ENCODE measurements at places on chromosomes 7 and 10.

DNA sequence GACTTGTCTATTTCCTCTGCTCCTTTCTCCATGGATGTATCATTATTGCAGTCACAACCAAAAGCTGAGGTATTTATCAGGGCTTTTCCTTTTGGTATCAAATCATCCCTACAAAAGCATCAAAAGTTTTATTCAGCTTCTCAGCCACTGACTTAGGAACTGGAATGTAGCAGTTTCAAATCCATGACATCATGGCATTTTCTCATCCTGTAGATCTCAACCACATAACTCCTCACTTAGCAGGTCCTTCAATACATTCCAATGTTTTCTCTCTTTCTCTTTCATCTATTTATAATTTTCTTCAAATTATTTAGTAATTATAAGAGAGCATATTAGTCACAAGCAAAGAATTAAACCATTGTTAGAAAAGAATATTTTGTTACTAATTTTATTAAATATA lies 537.4 kb upstream of the SORCS1 start:
- DNase-seq, result no peak

GRCh38 chr7:12889391-12889790 lies 202.0 kb downstream of the ARL4A start:
- no peak for DNase-seq

DNA sequence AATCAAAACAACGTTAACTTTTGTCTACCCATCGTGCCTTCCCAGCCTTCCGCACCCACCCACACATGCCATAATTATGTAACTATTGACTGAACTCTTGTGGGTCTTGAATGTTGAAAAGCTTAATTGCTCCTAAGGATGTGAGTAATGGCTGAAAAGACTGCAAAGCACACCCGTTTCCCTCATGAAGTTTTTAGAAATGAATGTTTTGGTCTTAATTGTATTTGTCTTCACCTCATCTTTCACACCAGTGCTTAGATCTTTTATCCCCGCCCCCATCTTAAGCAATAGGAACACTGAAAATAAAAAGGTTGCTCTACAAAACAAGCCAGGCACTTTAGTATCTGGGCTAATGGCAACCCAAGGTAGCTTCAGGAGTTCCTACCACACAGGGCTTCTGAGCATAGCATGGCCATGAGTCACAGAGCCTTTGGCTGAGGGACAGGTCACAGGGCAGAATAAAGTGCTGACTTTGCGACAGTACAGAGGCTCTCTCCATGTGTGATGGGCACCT lies 690.5 kb downstream of the PARD3 start:
- DNase-seq, result no peak

DNA sequence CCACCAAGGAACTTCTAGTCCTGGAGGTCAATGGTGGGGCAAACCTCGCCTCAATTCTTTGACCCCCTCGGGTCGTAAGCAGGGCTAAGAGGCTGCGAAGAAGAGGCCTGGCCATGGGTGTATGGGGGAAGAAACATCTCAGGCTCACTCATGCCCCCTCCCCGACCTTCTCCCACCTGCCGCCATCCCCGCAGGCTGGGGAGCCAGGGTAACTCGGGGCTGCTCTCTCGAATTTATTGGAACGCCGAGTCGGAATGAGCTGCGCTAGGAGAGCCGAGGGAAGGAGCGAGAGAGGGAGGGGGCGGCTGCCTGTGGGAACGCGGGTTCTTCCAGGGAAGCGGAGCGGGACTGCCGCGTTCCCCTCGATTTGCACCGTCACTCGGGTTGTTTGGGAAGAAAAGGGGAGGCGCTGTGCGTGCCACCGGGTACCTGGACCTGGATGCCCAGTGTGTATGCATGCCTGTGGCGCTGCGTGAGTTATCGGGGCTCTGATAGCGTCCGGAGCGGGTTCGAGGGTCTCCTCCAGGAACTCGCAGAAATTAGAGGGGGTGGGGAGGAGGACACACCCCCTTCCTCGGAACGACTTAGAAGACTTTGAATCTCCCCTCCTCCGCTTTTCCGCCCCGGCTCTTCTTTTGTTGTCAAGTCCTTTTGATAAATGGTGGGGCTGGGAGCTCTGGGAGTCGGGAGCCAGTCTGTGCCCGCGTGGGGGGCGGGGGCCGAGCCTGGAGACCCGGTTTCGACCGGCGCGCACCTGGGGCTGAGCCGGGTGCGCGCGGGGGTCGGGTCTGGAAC lies 1.8 kb upstream of the ZNF503 start:
- DNase-seq, result no peak

GRCh38 chr10:44947371-44948152 lies 12.0 kb upstream of the RASSF4 start:
- DNase-seq, result no peak

DNA sequence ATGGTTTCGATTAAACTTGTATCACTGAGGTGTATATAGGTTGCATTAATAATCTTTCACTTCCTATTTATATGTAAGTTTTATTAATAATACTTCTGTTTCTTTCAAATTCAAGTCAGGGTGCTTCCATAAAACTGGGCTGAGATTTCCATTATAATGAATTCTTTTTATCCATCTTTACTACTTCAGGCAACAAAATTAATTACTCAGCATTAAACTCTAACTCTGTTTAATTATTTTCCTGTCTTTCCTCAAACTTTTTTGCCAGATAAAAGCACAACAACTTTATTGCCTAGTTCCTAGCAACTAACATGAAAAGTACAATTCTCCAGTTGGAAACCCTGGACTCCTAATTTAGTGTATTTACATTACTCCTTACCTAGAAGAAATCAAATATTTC lies 3.0 kb upstream of the MINDY3 start:
- no peak for DNase-seq

DNA sequence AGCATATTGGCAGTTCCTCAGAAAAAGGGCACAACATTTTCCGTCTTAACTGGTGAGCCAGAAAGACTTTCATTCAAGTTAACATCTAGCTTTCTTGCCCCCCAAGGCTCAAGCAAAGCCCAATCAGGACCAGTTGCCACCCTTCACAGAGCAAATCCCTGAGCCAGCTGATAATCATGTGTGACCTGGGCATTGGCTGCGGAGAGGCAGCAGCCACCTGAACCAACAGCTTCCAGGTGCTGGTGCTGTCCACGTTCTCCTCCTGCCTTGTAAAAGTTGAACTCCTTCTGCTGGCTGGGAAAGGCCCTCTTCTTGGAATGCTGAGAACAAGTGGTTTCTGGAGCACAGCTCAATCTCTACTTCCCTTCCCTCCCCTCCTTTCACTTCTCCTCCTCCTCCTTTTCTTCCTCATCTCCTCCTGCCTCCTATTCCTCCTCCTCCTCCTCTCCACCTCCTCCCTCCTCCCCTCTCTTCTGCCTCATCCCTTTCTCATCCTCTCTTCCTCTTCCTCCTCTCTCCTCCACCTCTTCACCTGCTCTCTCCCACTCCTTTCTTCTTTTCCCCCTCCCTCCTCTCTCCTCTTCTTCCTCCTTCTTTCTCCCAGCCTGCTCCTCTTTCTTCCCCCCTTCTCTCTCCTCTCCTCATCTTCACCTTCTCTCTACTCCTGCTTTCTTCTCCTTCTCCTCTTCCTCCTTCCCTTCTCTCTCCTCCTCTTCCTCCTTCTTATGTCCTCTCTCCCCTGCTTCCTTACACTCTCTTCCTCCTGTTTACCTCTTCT lies 140.6 kb downstream of the JCAD start:
- no peak for DNase-seq

DNA sequence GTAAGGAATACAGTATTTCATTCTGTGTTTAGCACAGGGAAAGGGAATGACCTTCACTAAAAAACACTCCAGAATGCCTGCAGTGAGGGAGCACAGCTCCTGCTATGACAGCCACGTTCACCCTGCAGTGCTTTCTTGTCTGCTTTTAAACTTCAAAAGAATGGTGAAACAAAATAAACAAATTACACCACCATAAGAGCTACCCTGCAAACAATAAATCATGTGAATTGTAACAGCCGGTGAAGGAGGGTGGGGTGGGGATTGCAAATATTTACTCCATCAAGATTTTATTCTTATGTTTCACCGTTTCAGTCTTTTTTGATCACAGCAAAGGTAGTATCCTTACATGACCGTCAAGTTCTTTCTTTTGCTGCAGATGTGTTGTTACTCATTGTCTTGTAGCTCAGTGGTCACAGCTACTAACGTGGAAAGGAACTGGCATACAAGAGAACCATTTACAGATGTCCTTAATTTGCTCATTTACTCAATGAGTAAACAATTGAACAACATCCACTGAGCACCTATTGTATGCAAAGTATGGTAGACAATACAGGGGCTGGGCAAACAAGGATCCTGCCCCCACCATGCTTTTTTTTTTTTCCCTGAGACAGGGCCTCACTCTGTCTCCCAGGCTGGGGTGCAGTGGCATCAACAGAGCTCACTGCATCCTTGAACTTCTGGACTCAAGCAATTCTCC lies 4.1 kb upstream of the CHN2 start:
- no peak for DNase-seq

DNA sequence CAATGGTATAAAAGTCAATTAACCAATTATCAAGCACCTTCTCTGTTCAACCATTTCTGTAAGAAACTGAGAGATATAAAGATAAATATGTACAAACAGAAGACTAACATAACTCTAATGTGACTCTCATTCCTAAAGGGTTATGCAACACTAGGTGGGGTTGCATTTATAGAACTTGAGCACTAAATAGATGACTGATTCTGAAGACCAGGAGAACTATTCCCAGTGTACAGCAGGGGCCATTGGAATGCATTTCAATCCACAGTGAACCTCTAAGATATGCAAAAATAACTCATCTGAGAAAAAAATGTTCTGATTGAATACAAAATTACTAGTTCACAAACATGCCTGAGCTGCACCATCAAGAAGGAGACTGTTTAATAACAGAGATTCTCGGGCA lies 341.2 kb upstream of the STEAP1 start:
- no peak for DNase-seq

DNA sequence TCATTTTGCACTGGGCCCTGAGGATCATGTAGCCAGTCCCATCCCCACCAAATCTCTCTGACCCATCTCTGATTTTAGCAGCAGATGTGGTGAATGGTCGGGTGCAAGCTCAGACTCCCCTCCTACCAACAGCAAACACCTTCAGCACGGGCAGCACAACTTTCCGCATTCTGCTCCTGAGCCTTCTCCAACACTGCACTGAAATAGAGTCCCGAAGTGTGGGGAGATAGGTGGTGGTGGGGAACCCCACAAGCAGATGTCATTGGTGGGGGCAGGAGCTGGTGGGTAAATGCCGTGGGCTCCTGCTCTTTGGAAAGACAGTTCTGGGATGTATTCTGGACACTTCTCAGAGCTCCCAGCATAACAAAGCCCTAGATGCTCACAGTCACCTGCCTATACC lies 9.6 kb upstream of the CTBP2 start:
- no peak for DNase-seq

- DNase-seq, result no peak
These were observed 91.6 kb downstream of the RAB11FIP2 start for GRCh38 chr10:117955176-117955575.

GRCh38 chr7:104127204-104127603 lies 80.6 kb downstream of the ORC5 start:
- DNase-seq, result no peak

DNA sequence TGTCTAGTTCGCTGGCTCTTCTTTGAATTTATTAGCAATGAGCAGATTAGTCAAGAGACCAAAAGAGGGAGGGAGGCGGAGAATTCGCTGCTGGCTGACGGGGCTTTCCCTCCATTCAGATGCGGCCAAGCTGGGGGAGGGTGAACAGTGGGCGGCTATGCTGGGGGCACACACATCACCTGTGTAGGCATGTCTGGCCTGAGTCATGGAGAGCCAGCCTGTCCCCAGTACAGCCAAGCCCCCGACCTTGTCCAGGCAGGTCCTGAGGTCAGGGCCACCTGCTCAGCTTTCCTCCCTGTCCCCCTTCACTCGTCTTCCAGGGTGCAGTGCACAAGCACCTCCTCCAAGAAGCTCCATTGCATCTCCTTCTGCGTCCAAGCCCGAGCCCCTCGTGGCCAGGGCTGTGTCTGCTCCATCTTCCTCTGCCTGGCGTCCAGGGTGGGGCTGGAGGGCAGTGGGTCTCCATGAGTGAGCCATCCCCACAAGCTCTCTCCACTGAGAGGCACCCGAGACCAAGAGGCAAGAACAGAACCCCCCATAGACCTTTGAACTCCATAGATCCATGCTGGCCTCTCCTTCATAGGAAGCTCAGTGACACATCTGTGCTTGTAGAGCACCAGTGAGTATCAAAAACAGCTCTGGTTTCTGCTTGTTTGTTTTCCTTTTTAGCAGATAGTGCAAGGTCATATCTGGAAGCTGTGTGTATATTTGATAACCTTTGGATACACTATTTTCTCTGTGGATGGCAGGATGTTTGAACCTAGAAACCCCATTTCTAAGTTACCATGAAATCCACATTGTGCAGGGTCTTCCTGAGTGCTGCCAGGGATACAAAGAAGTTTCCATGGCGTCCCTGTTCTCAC lies 1.9 kb upstream of the DEPP1 start:
- DNase-seq, result no peak

DNA sequence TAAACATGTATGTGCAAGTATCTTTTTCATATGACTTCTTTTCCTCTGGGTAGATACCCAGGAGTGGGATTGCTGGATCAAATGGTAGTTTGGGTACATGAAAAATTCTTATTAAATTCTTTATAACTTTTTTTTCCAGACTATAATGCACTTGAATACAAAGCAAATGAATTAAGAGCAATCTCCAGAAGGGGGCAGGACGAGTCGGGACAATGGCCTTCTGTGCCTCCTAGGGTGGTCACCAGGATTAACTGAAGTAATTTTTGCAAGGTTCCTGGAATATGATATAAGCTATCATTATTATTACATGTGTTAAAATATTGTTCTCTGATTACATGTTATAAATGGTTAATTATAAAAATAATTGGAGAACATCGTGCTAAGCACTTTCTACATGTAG lies 127.2 kb downstream of the PPP1R17 start:
- no peak for DNase-seq

DNA sequence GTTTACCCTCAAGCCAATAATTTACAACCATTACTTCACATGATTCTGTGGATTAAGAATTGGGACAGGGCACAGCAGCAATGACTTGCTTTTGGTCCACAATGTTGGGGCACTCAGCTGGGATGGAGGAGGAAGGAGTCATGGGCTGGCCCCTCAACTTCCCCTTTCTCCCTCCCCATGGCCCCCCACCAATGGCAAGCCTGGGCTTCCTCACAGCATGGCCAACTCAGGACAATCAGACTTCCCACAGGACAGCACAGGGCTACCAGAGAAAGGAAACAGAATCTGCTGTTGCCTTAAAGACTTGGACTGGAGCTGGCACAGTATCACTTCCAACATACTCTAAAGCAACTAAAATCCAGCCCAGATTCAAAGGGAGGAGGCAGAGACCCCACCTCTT lies 160.7 kb downstream of the PTPN20 start:
- no peak for DNase-seq

DNA sequence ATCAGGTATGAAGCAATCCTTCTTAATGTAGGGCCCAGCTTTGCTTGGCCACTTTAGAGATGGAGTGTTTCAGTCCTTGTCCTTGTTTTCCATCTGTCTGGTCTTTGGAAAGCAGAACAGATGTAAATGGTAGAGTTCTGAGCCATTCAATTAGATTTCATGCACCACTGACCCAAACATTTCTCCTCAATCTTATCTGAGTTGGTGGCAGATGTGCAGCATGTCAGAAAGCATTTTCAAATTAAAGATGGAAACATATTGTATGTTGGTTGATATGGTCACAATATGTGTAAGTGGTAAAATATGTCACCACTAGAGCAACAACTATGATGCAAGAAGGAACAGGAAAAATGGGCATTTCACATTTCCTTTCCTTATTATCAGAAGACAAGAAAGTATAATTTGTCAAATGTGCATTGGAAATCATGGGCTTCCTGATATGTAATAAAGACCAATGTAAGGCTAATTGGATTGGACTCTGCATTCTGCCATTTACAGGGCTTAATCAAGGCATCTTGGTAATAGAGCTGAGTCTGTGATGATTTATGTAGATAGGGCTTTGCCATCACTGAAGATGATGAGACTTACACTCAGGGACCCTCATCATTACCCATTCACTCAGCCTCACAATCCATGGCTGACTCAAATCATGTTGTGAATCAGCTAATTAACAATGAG lies 750.7 kb downstream of the NRG3 start:
- no peak for DNase-seq

Measured in urinary bladder (tissue), 4 donors.